ENCODE measurements at places on chromosomes 16 and 17.

DNA sequence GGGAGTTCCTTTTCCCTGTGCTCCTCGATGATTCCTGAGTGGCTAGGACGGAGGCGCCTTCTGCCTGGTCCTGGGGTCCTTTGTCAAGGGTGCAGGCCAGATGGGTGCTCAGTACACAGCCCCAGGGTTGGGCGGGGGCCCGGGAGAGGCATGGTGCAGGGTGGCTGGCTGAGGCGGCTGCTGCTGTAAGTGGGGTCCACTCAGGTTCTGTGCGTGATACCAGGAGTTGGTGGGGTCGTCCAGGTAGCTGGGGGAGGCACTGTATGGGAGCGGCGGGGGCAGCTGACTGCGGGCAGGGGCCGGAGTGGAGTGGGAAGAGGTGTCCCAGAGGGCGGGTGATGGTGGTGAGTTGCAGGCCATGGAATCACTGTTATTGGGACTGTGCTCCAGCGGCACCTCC, 3.6 kb downstream of the DLX3 start:
- DNase-seq, result no peak

- DNase-seq, result no peak
Observed at GRCh38 chr16:64808474-64808873, 313.4 kb downstream of the CDH11 start.

DNA sequence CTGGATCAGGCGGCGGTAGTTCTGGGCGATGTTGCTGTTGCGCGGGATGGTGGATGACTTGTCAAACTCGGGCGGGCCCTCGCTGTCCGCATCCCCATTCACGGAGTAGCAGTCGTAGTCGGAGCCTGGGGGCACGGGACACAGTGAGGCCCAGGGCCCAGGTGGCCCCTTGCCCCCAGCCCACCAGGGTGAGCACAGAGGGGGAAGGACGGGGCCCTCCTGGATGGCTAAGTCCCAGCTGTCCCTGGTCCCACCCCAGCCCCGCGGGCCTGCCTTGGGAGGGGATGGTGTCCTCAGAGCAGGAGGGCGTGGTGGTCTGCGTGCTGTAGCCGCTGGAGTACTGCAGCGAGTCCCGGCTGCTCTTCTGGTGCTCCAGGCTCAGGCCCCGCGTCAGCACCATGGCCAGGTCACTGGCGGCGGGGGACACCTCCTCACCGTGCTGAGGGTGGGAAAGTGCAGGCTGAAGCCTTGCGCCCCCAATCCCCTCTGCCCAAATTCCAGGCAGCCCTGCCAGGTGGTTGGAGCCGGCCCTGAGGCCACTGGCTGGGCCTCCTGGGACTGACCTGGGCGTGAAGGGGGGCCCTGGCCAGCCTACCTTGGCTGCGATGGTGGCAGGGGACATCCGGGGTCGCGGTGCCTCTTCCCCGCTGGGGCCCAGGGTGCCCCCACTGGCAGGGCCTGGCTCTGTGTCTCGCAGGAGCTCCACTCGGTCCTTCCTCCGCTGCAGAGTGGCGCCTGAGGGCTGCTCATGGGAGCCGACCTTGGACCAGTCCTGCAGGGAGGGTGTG, 18.2 kb downstream of the IL34 start:
- no peak for DNase-seq

GRCh38 chr17:77828749-77829539, 129.6 kb upstream of the TNRC6C start:
- no peak for DNase-seq

DNA sequence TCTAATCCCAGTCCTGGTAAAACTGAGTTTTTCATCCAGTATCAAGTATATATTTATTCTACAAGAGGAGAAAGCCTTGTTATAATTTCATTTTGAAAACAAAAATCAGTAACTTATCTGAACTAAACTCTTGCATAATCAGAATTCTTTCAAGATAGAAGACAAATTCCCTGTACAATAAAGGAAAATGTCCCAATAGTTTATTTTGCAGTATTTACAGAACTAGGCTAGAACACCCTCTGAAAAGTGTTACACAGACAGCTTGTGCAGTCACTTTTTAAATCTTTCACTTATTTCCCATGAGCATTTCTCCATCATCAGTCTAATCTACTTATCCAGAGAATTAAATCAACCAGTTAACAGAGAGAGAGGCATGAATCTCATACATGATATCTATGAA, 48.5 kb downstream of the SPOP start:
- DNase-seq, result no peak

- no peak for DNase-seq
Observed at GRCh38 chr17:21209511-21210175, 4.3 kb downstream of the TMEM11 start.

DNA sequence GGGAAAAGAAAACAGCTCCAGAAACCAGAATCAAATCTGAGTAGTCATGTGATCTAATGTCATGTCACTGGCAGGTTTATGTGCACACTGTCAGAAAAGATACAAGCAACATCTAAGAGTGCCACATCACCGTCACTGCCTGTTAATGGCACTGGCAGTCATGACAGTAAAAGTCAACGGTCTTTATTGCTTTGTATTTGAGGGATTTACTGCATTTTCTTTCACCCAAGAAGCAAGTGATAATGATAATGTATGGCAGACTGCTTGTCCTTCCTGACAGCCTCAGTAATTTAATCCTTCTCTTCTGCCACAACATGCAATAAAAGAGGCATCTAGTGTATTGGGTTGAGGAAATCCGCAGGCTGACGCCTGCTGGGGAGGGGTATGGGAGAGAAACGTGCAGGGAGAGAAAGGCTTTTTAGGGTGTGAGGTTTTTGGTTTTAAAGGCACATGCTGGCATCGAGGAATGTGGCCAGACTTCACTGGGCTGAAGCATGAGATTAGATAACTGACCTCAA, 92.4 kb downstream of the RPGRIP1L start:
- no peak for DNase-seq
